ENCODE measurements at places on chromosomes 2 and 18. TPM values are rescaled to one million over a fixed set of nuclear protein-coding genes. Genes with fewer than 3 reads are reported as not detected.
A peak's percentile ranks its signal among the peaks of the same experiment; 100 is the strongest.

DNA sequence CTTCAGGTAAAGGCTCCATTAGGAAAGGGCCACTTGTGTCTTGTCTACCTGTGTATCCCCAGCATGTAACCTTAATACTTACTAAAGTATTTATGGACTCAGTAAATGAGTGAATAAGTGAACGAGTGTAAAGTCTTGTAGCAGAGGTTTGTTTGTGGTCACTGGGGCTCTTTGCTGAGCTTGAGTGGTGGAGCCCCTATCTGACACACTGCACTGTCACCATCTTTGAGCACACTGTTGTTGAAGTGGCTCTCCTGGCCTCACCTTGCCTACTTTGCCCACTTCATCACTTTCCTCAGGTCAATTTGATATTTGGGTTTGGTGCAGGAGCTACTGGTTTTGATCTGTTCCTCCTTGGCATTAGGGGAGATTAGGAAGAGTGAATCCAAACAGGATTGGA is 39.3 kb upstream of the ZEB2 start:
- peak; percentile 59 for ATAC-seq

- ATAC-seq = no peak
Measured at GRCh38 chr18:50115095-50115494, 79.9 kb downstream of the MYO5B start.

- ATAC-seq = peak; percentile 69
Measured at GRCh38 chr2:106058469-106059137, 135.5 kb downstream of the UXS1 start.

DNA sequence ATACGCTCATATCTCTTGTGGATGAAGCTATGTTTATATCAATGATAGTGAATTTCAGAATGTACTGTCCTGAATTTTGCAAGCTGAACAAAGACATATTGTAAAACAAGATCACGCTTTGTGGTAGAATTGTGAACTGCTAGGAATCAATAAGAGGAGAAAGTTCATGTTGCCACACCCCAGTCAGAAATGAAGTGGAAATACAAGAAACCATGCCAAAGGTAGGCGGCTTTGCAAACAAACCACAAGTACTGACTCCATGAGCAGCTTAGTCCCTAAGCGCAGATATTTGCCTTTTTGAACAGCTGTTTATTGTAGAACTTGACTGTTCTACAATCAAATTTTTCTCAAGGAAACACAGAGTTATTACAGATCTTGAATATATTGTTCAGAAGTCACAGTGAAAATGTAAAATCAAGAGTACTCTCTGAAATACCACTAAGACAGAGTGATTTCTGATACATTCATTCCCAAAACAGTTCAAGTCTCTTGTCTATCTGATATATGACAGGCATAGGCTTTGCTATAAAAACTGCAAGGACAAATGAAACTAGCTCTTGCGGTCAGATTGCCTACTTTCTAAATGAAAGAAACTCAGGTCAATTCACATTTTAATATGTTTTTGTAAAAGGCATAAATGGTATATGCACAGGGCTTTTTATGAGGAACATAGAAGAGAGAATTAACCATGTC is 120.9 kb upstream of the CDH19 start:
- no peak for ATAC-seq

DNA sequence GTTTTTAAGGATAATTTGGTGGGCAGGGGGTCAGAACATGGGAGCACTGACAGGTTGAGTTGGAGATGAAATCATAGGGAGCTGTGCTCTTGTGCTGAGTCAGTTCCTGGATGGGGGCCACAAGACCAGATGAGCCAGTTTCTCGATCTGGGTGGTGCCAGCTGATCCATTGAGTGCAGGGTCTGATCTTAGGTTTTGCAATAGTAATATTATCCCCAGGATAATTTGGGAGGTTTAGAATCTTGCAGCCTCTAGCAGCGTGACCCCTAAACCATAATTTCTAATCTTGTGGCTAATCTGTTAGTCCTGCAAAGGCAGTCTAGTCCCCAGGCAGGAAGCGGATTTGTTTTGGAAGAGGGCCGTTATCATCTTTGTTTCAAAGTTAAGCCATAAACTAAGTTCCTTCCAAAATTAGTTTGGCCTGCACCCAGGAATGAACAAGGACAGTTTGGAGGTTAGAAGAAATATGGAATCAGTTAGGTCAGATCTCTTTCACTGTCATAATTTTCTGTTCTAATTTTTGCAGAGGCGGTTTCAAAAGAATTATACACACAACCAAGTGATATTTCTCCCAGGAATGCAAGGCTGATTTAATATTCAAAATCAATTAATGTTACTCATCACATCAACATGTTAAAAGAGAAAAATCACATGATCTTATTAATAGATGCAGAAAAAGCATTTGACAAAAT is 23.0 kb downstream of the DBI start:
- ATAC-seq = no peak

- ATAC-seq = no peak
Measured at GRCh38 chr2:49122107-49122506, 32.2 kb downstream of the FSHR start.

- ATAC-seq = peak; percentile 40
Measured at GRCh38 chr2:113116100-113116958, 11.1 kb upstream of the IL1RN start.

Gene BMP10
- not detected for total RNA-seq

Gene CTLA4
- 334 TPM for total RNA-seq

Gene TUBA3E
- not detected for total RNA-seq

Gene SF3B1
- 277 TPM for total RNA-seq

Gene TMEM198
- 3.7 TPM for total RNA-seq

Gene CD226
- 136 TPM for total RNA-seq

Gene APLF
- total RNA-seq = 3.5 TPM

Gene IL1F10
- not detected for total RNA-seq

Gene B4GALT6
- total RNA-seq = 1.8 TPM

Gene MROH2A
- not detected for total RNA-seq
